ENCODE measurements at places on chromosomes 12 and 14. TPM values are rescaled to one million over a fixed set of nuclear protein-coding genes. Genes with fewer than 3 reads are reported as not detected.

DNAJC22 gene
- not detected for total RNA-seq

MBD6 gene
- total RNA-seq = 23.5 TPM

AQP6 gene
- total RNA-seq = 0.79 TPM

EEF1AKMT3 gene
- 4.1 TPM for total RNA-seq

MMP19 gene
- not detected for total RNA-seq

LTB4R2 gene
- 41.5 TPM for total RNA-seq

DNA sequence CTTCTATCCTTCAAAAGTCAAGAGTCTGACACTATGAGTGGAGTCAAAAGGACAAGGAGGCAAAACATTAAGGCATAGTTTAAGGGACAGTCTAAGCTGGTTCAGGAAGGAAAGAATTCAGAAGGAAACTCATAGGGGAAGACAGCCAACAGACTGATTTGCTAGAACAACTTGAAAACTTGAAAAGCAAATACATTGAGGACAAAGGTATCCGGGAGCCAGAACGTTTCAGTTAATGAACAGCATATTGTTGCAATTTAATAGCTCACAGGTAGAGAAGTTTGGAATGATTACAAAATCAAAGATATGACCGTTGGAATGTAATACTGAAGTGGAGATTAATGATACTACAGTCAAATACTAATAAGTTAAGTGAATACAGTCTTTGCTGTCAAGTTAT, 312.8 kb upstream of the RPL10L start:
- no peak overlapping the region for H3K4me3 ChIP-seq
- DNase-seq = no peak
- no peaks in the 10 kb centered on the region for H3K4me1 ChIP-seq
- no peaks in the 10 kb centered on the region for H3K36me3 ChIP-seq

- no peaks in the 10 kb centered on the region for H3K4me1 ChIP-seq
- H3K27ac ChIP-seq = no peak overlapping the region
- no peak for DNase-seq
These were observed 59.1 kb downstream of the DUSP16 start for GRCh38 chr12:12503384-12504078.

DNA sequence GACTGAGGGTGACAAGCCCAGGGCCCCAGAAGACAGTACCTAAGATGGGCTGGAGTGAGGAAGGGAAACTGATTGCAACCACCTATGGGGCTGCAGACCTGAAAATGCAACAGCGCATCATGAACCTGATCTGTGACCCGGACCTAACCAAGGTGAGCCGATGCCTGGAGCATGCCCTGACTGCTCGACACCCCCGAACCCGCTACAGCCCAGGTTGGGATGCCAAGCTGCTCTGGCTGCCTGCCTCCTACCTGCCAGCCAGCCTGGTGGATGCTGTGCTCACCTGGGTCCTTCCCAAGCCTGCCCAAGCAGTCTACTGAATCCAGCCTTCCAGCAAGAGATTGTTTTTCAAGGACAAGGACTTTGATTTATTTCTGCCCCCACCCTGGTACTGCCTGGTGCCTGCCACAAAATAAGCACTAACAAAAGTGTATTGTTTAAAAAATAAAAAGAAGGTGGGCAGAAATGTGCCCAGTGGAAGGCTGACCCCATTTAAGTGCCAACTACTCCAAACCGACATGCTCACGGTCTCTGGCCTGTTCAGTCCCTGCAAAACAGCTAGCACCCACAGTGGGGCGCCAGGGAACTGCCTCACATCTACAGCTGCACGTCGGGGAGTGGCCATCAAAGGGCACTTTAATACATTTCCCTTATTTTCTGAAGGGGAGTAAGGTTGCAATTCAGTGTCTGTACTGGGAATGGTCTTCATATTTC, 4.2 kb downstream of the RDH5 start:
- no peaks in the 10 kb centered on the region for H3K36me3 ChIP-seq
- H3K4me3 ChIP-seq = no peak overlapping the region
- peak; percentile 91 for DNase-seq
- peaks cover 27% of the 10 kb centered on the region for H3K4me1 ChIP-seq

DNA sequence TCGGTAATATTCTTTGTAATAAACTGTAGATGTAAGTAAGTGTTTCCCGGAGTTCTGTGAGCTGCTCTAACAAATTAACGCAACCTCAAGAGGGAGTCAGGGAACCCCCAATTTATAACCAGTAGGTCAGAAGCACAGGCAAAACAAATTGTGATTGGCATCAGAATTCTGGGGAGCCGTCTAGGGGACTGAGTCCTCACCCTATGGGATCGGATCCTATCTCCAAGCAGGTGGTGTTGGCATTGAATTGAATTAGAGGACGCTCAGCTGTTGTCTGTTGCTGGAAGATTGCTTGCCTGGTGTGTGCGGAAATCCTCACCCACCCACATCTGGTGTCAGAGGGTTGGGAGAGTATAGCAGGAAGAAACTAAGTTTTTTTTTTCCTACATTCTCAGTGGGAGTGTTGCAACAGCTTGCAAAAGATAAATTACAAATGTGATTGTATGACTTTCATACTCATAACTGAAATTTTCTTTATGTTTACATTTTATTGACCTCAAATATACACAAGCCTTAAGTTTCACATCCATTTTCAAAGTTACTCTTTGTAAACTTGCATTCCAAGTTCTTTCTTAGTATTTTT, 5.5 kb downstream of the TMEM52B start:
- no peaks in the 10 kb centered on the region for H3K4me1 ChIP-seq
- H3K27ac ChIP-seq = no peak overlapping the region
- no peaks in the 10 kb centered on the region for H3K36me3 ChIP-seq
- H3K27me3 ChIP-seq = no peaks in the 10 kb centered on the region
- H3K4me3 ChIP-seq = no peak overlapping the region

- H3K27me3 ChIP-seq = no peaks in the 10 kb centered on the region
- no peaks in the 10 kb centered on the region for H3K36me3 ChIP-seq
- no peak overlapping the region for H3K4me3 ChIP-seq
These were observed 35.0 kb downstream of the ATP2B1 start for GRCh38 chr12:89673603-89674002.
